ENCODE measurements at places on chromosomes 4 and X.

DNA sequence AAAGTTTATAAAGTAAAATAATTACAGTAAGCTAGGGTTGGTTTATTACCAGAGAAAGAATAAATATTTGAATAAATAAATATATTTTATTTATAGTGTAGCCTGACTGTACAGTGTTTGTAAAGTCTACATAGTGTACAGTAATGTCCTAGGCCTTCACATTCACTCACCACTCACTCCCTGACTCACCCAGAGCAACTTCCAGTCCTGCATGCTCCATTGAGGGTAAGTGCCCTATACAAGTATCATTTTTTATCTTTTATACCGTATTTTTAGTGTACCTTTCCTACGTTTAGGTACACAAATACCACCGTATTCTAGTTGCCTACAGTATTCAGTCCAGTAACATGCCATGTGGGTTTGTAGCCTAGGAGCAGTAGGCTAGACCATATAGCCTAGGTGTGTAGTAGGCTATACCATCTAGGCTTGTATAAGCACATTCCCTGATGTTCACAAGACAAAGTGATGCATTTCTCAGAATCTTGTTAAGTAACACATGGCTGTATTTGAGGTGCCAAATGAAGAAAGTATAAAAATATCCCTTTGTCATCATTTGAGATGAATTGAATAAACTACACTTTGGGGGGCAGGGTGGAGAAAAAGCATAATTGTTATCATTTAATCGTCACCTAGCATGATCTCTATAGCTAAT, 14.7 kb upstream of the KLHL8 start:
- no peak for DNase-seq

DNA sequence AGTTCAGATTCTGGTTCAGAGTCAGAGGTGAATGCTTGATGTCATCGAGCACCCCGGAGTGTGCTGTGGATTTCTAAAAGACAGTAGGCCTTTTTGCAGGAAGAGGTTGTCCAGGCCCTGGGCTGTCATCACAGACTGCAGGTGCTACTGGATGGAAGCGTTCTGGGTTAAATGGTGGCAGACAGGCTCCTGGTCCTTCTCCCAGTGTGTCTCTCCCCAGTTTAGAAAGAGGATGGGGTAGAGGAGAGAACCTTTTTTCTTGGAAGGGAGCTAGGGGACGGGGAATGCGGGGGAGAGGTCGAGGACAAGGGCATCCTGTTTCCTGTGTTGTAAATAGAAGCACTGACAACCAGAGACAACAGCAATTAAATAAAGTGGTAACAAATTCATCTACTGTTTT, 102.3 kb upstream of the NUDT6 start:
- no peak for DNase-seq

DNA sequence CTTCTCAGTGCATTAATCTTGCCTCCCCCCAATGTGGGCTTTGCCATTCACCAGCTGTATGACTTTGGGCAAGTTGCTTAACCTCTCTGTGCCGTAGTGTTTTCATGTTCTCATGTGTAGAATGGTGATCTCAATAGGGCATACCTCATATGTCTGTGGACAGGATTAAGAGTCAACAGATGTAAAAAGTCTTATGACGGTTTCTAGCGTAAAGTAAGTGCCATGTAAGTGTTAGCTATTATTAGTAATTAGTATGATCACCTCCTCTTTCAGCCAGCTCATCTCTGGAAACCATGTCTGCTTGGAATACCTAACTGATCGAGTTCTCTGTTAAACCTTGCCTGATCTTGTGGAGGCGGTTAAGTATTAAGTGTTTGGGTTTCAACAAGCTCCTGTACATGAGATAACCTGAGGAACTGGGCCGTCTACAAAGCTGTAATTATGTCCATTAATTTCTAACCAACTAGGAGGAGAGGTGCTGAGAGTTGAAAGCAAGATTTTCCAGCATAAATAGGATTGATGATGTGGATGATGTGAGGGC, 66.3 kb downstream of the TSC22D3 start:
- no peak for DNase-seq

DNA sequence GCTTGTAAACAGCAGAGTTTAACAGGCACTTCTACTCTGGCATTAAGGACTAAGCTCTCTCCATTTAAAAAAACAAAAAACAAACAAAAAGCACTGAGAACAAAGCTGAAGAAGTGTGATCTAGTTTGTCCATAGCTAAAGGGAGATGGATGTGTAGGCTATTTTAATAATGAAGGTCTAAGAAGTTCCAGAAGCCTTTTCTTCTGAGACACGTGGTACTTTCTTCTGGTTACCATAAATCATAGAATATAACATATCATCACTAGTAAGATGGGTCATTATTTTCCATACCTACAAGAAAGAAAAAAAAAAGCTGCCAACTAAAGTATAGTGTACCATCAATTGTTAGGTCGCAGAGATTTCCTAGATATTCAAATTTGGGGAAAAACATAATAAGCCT, 722 bp upstream of the NBDY start:
- no peak for DNase-seq

DNA sequence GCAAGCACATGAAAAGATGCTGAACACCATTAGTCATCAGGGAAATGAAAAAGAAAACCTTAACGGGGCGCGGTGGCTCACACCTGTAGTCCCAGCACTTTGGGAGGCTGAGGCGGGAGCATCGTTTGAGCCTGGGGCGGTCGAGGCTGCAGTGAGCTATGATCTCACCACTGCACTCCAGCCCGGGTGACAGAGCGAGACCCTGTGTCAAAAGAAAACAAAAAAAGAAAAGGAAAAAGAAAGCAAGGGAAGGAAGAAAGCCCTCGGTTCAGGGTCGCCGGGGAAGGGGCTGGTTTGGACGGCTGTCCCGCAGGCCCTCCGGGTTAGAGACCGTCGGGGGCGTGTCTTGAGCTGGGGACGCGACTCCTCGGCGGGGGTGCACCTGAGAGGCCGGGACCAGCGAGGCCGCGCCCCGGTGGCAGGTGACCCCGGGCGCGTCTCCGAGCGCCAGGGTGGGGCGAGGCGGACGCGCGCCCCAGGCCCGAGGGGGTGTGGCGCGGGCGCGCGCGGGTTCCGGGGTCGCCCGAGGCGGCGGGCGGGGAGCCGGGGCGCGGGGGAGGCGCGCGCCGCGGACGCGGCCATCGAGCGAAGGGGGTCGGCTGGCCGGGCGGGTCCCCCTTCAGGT, 478 bp upstream of the PLXNA3 start:
- peak; percentile 9 for DNase-seq

DNA sequence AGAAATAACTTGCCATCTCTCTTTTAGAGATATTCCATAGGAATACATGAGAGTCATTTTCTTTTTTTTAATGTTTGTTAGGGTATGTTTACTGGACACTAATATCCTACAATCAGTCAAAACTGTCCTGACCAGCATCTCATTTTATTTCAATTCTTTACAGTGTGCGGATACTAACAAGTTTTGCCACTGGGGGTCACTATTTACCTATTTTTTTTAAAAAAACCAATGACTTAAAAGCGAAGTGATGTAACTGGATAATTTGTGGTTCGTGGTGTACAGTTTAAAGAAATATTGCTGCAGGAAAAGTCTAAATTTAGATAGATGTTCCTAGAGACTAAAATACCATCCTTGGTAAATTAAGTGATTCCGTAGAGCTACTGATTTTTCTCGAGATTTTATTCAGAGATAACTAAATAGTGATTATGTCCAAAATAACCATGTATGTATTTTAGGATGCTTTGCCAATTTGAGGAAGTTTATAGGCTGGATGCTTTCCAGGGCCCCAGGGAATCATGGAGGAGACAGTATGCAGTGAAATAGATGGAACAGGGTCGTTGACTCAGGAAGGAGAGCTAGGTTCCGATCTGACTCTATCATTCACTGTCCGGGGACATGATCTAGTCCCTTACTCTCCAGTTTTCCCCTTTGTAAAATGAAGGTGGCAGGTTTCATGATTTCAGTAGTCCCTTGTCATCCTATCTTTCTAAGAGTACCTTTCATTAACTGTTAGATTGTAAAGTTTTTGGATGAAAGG, 34.0 kb upstream of the GNPDA2 start:
- no peak for DNase-seq

DNA sequence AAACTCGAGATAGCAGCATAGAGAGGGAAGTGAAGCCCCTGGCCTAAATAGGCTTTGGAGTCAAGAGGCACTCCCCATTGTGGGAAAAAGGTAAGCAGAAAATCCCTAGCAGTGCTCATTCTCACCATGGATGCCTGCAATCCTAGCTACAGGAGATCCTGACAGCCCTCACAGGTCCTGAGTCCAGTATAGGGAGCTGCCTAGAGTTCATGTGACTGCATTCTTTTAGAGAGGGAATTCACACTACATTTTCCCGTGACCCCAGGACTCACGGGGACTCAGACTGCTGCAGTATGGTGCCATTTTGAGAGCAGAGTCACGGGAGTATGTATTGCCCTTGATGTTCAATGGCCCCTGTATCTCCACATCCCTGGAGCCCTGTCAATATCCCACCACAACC, 82.4 kb downstream of the MAGED1 start:
- no peak for DNase-seq

GRCh38 chr4:165457793-165458192, 79.0 kb downstream of the CPE start:
- DNase-seq, result no peak

DNA sequence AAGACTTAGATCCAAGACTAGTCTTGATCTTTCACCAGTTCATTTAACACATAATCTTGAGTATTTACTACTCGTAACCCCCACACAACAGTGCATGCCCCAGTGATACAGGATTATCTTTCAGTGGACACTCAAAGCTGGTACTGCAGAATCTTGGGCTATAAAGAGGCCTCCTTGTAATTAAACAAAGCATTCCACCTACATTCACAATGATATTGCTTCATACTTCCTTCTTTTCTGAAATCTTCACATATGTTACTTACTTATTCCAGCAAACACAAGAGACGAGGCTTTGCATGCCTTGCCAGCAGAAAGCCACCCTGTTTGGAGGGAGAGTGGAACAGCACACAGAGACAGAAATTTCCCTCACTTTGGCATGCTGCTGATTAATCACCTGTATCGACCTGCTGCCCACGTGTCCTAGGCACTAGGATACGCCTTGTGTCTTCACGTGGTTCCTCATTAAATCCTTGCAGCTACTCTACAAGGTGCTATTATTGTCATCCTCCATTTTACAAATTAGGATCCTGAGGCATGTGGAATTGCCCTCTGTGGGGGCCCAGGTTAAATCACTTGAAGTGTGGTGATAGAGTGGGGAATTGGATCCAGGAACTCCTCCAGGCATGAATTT, 77.3 kb downstream of the FAM184B start:
- no peak for DNase-seq

DNA sequence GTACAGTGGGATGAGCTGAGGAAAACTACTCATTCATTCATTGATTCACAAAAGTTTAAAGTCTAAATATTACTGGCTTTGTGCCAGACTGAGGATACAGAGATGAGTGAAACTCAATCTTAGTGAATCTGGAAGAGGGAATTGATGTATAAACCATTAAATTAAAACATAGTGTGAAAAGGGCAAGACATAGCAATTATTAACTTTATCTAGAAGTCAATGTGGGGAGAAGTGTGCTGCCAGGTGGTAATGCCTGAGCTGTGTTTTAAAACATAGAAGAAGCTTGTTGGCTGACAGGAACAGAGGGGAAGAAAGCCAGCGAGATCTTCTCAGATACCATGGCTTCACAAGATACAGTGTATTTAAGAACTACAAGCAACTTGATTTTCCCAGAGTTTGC, 153.4 kb downstream of the BMPR1B start:
- DNase-seq, result no peak

- no peak for DNase-seq
Measured at GRCh38 chr4:152166567-152166966, 369.3 kb downstream of the FBXW7 start.

GRCh38 chrX:103480526-103480925, 38.8 kb downstream of the RAB40A start:
- DNase-seq, result no peak

DNA sequence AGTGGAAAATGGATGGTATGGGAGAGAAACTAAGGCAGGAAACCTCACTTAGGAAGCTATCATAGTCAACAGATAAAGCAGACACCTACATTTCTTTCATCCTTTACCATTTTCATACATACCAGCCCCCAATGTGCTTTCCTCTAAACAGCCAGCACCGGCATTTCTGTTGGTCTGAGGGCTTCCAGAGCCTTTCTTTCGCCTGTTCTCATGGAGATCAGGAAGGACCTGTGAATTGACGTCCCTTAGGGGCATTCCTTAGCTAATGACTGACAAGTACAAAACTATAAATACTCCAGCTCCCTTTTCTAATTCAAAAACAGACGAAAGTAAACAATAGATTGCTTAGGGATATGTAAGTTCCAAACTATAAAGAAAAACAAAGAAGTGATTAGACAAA, 215.5 kb upstream of the CNKSR2 start:
- no peak for DNase-seq

GRCh38 chr4:186885289-186885688, 161.6 kb upstream of the FAT1 start:
- no peak for DNase-seq

GRCh38 chr4:129804461-129804981, 708.6 kb downstream of the C4orf33 start:
- no peak for DNase-seq

GRCh38 chrX:114365065-114365834, 218.6 kb upstream of the HTR2C start:
- DNase-seq, result no peak

- no peak for DNase-seq
Measured at GRCh38 chrX:10938365-10938923, 172.7 kb upstream of the HCCS start.

DNA sequence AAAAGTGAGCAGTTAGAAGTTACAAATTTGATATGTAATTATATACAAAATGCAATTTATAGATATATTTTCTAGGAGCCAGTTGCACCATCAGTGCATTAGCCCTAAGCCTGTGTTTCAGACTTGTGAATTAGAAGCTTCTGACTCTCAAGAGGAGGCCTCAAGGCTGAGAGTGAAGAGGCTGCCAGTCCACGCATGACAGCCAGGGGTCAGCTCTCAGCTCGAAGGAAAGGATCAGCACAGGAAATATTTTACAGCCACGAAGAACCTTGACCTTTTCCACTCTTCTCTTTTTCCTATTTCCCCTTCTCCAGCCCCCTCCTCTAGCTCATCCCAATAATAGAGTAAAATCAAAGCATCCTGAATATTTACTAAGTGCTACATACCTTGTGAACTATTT, 642.4 kb downstream of the TRIML1 start:
- no peak for DNase-seq

GRCh38 chr4:88613417-88613875, 21.2 kb downstream of the HERC3 start:
- no peak for DNase-seq

- no peak for DNase-seq
Measured at GRCh38 chr4:71460371-71460770, 121.6 kb downstream of the SLC4A4 start.
